Astrocyte of the spinal cord (primary cell): ENCODE measurements at places on chromosomes 1 and 21.

GRCh38 chr1:43256675-43257570 is 12.9 kb upstream of the TMEM125 start:
- no peak for DNase-seq

- DNase-seq, result no peak
Observed at GRCh38 chr1:226658546-226659125, 80.4 kb downstream of the ITPKB start.

GRCh38 chr1:8646189-8646588 is 171.3 kb downstream of the RERE start:
- DNase-seq, result no peak

- no peak for DNase-seq
Observed at GRCh38 chr1:14605945-14606344, 7.5 kb downstream of the KAZN start.

- DNase-seq, result peak; percentile 14
Observed at GRCh38 chr1:10795276-10796021, 997 bp downstream of the CASZ1 start.

GRCh38 chr1:223256034-223256433 is 107.9 kb downstream of the SUSD4 start:
- DNase-seq, result no peak

DNA sequence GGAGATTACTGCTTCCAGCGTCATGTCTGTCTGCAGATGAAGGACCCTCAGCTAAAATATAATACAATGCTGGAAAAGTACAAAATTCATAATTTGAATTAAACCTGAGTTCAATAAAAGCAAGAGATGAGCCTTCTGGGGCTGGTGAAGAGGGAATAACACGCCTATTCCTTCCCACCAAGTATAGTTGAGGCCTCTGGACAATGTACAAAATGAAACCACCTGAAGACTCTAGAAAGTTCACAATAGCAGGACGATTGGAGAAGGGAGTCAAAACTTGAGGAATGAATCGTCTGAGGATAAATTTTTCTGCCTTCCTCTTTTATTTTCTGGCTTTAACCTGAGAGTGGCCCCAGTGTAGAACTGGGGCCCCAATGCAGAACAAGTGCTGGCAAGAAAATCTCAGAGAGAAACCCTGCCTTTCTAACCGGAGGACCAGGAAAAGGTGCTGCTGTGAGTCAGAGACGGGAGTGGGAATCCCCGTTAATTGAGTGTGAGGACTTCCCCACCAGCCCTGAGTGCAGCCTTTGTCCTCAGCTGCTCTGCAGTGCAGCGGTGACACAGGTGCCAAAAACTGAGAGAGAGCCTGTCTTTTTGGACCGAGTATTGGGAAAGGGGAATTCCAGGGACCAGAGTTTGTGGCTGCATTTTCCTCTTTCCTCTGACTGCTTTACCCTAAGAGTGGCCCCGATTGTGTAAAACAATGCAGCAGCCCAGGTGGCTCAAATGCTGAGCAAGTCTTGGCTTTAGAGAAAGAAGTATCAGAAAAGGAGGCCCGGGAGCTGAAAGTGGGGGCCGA is 264.9 kb downstream of the DYRK1A start:
- DNase-seq, result no peak

- DNase-seq, result peak; percentile 33
Observed at GRCh38 chr1:88608139-88608943, 75.7 kb upstream of the PKN2 start.

GRCh38 chr21:19830446-19830845 is 1167.8 kb upstream of the NCAM2 start:
- no peak for DNase-seq
